ENCODE measurements at places on chromosomes 12 and 14.

- DNase-seq: no peak
Observed at GRCh38 chr12:132397934-132398385, 68.6 kb upstream of the GALNT9 start.

DNA sequence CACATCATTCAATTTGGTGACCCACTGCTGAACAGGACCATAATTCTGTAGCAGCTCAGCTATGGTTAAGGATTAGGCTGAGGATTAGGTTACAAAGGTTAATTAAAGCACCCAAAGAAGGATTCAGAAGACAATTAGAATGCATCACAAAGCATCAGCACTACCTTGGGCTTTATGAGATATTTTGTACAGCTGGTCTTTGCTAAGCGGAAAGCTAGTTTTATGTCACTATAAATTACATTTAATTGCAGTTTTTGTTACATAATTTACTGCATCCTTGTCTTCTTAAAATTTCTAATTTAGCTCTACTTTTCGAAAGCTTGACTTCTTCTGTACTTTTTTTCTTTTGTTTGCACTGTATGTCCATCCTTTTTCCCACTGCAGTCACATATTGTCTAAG lies 711.5 kb downstream of the RPS29 start:
- DNase-seq: no peak

DNA sequence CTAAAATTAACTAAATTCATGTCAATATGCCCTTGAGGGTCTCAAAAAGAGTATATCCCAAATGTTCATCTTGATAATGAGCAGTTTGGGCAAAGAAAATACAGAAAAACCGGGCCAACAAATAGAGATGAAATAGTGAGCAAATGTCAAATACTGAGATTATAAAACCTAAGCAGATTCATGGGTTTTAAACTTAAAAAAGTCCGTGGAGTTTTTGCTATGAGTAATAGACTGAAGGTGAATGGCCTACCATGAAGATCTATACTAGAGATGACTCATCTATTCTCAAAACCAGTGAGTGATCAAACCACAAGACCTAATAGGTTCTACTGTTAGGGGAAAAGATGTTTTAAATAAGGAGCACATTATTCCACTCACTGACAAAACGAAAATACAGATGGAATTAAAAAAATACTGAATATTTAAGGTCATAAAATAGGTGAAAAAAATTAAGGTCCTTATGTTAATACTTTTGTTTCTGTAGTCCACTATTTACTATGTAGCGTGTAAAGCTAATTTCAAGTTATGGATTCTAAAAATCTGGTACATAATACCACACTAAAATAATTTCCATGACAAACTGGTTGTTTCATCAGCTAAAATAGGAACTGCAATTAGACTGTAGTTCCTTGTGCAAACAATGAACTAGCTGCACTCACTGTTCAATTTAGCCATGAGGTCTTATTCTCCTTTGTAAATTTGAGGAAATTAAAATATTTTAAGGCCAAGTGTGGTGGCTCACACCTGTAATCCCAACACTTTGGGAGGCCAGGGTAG lies 5.0 kb downstream of the HNRNPC start:
- DNase-seq: no peak

GRCh38 chr14:49621114-49621881 lies 699 bp downstream of the MGAT2 start:
- no peak for DNase-seq

DNA sequence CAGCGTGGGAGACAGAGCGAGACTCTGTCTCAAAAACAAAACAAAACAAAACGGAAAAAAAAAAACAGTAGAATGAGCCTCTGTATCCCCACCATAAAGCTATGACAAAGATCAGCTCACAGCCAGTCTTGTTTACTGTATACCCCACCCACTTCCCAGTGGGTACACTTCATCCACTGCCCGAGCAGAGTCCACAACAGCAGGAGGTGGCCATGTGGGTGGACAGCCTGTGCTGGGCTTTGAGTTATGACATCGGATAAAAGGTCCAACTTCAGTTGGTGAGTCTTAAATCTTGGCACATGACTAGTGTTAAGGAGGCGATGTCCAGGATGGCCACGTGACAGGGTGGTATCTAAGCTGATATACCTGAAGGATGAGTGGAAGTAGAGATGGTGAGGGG lies 34.8 kb upstream of the MAPKAPK5 start:
- DNase-seq: no peak

GRCh38 chr12:71636704-71637115 lies 26.9 kb downstream of the ZFC3H1 start:
- no peak for DNase-seq

- no peak for DNase-seq
Observed at GRCh38 chr14:90274019-90274418, 17.7 kb downstream of the PSMC1 start.

DNA sequence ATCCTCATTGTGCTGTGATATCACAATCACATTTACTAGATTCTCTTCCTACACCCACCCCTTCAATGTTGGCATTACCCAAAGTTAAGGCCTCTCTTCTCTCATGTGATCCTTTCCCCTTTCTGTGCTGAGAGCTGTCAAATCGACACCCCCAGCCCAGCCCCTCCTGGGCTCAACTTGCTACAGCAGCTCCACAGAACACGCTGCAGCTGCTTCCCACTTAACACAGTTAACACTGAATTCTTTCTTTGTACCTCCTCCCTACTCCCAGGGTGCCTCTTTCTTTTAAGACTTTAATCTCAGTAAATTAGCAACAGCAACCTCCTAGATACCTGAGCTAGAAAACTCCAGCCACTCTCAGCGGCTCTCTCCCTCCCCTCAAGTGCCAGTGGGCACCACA lies 17.8 kb downstream of the SPTB start:
- no peak for DNase-seq

GRCh38 chr12:47551426-47551851 lies 154.4 kb downstream of the RPAP3 start:
- DNase-seq: no peak
